Stimulated activated CD8-positive, alpha-beta memory T cell treated with anti-CD3 and anti-CD28 coated beads, Interleukin-7, amount 100 ng/mL, for 24 hours (primary cell): ENCODE measurements at places on chromosomes 2 and 18.

- no peak for DNase-seq
Measured at GRCh38 chr18:41144441-41144840, 810.6 kb upstream of the PIK3C3 start.

- no peak for DNase-seq
Measured at GRCh38 chr18:8507915-8508705, 101.1 kb upstream of the RAB12 start.

DNA sequence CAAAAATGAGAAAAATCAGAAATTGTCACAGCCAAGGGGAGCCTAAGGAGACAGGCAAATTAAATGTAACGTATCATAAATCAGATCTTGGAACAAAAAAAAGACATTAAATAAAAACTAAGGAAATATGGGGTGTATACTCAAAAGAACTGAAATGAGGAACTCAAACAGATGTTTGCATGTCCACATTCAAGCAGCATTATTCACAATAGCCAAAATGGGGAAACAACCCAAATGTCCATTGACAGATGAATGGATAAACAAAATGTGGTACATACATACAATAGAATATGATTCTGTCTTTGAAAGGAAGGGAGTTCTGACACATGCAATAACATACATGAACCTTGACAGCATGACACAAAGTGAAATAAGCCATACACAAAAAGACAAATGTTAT is 155.8 kb upstream of the KLF7 start:
- no peak for DNase-seq

DNA sequence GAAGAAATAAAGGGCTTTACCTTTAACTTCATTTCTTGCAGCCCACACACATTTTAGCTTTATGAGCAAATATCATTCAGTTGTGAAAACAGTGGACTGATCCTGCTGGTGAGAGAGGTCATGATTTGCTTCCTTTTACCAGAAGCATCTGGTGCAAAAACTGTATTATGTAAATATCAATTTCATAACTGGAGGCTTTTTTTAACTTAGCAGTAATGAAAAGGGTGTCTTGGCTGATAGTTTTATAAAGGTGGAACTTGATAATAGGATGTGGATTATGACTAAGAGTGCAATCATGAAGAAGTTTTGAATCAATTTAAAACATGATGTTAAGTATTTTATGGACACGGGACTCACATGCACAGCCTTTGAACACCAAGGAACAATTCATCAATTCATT is 304.4 kb downstream of the GULP1 start:
- no peak for DNase-seq

DNA sequence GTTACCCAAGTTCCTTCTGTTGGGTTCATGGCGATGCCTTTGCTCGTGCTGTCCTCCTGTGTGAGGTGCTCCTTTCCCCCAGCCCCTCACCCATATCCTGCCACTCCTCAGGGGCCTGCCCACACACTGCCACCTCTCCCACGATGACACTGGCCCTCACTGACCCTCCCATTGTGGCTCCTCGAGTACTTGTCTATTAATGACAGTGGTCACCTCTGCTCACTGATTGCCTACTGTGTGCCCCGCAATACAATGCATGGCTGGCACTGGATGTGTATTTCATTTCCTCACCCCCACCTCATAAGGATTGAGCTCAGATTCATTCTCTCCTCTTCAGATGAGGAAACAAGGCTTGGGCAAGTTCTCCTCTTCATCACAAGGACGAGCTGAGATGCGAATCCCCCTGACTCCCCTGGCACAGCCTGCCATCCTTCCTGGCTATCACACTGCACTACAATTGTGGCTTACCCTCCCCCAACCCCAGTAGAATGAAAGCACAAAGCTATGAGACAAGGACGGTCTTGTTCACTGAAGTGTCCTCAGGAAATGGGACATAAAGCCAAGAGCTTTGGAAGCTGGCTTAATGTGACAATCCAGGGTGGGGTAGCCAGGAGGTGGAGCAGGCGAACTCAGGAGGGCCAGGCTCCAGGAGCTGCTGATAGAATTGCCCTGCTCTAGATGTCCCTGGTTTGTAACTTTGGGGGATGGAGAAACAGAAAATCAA is 93.9 kb upstream of the RAB12 start:
- DNase-seq = no peak

GRCh38 chr2:209422191-209422754 is 1.6 kb upstream of the MAP2 start:
- DNase-seq = no peak

DNA sequence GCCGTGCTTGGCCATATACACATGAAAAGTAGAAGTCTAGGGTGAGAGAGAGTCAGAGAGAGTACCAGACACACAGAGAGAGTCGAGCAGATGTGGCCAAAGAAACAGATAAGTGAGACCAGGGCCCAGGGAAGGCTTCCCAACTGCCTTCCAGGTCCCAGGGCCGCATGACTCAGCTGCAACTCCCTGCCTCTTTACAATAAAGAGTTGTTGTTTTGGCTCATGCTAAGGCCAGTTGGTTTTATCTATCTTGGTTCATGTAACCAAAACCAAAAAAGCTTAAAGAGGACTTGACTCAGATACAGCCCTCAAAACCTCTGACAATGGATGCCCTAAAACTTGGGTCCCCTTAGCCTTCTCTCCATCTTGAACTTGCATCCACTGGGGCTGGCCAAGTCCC is 36.9 kb downstream of the REEP1 start:
- DNase-seq = no peak

- no peak for DNase-seq
Measured at GRCh38 chr2:43084699-43085091, 141.7 kb downstream of the ZFP36L2 start.

- no peak for DNase-seq
Measured at GRCh38 chr18:37667836-37668235, 102.2 kb upstream of the CELF4 start.

GRCh38 chr2:183455056-183455455 is 330.8 kb downstream of the NUP35 start:
- DNase-seq = no peak

DNA sequence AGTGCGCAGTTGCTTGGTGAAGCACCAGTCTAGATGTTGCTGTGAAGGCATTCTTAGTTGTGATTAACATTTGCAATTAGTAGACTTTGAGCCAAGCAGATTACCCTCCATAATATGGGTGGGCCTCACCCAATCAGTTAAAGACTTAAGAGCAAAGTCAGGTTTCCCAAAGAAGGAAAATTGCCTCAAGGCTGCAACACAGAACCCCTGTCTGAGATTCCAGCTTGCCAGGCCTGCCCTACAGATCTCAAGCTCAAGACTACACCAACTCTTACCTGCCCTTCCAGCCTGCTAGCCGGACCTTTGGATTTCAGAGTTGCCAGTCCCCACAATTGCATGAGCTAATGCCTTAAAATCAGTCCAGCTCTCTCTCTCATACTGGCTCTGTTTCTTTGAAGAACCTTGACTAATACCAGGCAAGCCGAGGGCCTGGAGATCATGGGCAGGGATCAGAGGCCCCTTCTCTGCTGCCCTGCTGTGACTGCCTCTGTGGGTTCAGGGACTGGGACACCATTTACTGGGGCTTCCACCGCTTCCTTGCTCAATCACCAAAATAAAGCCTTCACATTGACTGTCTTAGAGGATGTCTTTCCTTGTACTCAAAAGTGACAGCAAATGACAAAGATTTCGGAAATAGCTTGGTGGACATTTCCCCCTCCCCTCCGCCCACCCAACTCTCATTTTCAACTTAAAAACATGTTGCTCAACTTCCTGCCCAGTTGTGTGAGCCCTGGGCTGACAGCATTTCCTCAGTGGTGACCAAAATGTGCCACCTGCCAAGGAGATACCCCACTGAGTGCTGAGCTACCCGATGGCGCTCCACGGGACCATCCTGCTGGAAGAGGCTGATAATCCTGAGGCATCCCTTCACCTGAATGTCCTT is 86.7 kb downstream of the GALNT14 start:
- no peak for DNase-seq

- no peak for DNase-seq
Measured at GRCh38 chr2:216879727-216880508, 20.1 kb upstream of the TNP1 start.

GRCh38 chr2:3434654-3435053 is 55.2 kb downstream of the TRAPPC12 start:
- no peak for DNase-seq

DNA sequence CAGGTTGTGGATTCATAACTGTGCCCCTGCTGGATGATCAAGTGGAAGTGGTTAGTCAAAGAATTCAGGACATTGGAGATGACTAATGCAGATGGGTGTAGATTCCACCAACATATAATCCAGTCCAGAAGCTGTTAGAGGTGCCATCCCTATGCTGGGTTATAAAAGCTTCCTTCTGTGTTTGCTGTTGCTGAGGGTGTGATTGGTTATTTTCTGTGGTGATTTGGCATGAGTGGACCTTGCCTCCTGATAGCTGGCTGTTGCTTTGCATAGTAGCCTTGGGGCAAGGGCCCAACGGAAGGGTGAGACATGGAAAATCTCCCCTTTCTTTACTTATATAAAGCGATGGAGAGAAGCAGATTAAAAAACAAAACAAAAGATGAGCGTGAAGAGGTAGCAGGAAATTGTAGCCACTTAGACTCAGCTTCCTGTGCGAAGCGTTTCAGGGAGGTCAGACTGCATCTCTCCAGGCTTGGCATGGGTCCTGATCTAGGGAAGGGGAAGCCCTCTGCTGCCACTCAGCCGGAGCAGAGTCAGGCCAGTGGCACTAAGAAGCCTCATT is 190.4 kb downstream of the FMNL2 start:
- no peak for DNase-seq

- no peak for DNase-seq
Measured at GRCh38 chr2:239464166-239465016, 63.6 kb upstream of the HDAC4 start.

- DNase-seq = no peak
Measured at GRCh38 chr18:48020337-48021250, 90.1 kb upstream of the SMAD2 start.

DNA sequence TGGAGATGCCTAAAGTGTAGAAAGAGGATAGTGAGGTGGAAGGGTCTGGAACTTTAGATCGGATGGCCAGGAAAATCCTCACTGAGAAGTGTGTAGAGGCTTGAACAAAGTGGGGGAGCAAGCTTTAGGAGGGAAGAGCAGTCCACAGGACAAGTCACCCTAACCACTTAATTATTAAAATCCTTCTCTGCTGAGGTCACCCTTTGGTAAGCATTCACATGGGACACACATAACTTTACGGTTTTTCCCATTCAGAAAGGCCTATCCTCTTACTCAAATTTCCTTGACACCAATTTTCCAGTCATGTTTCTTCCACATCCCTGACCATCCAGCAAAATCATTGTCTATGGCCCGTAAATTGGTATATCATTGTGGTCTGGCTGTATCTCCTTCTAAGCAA is 31.0 kb upstream of the ZEB2 start:
- DNase-seq = no peak

- DNase-seq = no peak
Measured at GRCh38 chr18:78292618-78293380, 686.8 kb upstream of the SALL3 start.

DNA sequence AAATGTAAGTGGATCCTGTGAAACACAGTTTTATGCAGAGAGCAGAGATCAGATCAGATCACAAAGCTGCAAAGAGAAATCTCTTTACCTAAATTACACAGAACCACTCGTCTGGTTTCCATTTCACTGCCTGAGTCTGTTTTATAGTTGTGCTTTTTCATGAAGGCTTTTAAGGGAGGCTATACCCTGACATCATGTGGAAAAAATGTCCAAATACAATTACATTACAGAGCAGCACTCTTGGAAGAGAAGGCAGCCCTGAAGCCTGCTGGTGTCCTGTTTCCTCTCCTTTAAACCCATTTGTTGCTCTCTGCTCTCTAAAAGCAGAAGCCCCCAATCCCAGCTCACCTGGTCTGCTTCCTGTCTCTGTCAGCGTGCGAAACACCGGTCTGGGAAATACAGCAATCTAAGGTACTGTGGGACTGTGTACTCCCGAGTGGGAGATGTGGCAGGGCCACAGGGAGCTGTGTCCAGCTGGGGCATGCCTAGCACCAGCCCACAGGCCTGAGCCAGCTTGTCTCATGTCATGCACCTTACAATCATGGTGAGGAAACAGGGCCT is 24.8 kb upstream of the ZFP36L2 start:
- DNase-seq = no peak

GRCh38 chr2:241641631-241642030 is 4.1 kb downstream of the ATG4B start:
- no peak for DNase-seq

- DNase-seq = no peak
Measured at GRCh38 chr2:82084679-82085392, 1780.3 kb upstream of the LRRTM1 start.

DNA sequence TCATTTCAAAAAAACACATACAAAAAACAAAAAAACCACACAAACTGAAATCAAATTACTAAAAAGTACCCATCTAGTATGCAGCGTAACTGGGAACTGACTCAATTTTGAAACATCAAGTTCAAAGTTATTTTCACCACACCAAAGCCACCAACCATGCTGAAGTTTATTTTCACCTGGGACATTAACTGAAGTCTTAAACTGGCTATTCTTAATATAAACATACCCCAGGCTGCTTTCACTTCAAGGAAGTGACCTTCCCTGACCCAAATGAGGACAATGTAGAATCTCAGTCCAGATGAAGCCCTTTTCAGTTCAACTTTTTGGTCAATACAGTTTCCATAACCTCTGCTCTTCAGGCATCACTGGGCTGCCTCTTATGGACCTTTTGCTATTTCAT is 84.6 kb downstream of the PIGN start:
- no peak for DNase-seq

- DNase-seq = no peak
Measured at GRCh38 chr18:23257137-23257536, 121.9 kb downstream of the CABLES1 start.

- no peak for DNase-seq
Measured at GRCh38 chr2:39512434-39512935, 75.4 kb upstream of the MAP4K3 start.

DNA sequence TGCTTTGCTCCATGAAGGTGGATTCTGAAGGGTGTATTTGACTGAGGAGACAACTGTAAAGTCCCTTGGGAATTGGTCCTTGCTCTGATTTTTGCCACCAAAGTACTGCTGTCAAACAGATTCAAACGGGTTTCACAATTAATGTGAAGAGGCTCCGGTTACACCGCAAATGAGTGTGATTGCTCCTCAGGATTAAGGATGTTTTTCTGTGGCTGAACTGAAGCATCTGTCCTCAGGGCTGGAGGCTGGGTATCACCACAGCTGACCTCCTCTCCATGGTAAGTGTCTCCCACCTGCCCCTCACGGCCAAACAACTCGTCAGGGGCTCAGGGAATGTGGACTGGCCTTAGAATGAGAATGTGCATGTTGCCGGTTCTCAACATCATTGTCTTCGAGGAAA is 130.4 kb upstream of the NDUFV2 start:
- DNase-seq = no peak

DNA sequence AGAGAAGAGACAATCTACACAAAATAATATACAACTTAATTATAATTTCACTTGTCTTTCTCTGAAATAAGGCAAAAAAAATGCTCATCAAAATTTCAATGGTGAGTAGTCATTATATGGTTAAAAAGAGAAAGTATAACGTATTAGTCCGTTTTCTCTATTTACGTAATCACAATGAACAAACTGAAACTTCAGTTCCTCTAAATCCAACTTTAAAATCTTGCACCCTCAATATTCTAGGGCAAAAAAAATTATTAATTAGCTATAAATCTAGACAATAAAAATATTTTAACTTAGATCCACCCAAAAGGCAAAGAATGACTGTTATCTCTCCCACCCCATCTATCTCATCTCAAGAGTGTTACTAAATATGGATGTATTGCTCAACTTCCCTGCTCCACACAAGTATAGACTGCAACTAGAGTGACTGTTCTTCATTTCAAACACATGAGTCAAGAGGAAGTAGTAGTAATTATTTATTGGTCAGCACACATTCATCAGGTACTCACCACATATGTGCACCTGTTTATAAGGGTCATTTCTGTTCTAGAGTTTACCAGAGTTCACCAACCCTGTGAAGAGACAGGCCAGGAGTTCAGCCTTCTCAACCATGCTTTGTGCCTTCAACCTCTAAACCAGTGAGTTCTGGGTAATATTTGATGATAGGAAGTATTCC is 36.4 kb downstream of the STK39 start:
- DNase-seq = no peak
